ENCODE measurements at places on chromosomes 11 and 22.
A peak's percentile ranks its signal among the peaks of the same experiment; 100 is the strongest.

DNA sequence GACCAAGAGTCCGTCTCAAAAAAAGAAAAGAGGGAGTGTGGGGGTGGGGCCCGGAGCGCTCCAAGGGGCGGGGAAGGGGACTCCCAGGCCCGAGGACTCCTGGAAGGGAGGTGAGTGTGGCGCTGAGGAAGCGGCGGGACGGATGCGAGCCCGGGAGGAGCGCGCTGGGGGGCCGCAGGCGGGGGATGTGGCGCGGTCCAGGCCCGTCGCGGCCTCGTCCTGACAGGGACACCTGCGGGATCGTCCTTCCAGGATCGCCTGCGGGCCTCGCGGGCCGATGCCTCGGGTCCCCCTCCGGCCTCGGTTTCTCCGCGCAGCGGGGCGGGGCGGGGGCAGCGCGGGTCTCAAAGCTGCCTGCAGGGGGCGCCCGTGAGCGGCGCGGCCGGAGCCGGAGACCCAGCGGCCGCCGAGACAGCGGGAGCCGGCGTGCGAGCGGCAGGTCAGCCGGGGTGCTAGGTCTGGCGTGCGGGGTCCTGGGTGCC, 3.8 kb upstream of the ADORA2A start:
- DNase-seq: peak; percentile 54

GRCh38 chr11:114044042-114044871, 15.3 kb upstream of the ZBTB16 start:
- peak; percentile 12 for DNase-seq

- no peak for DNase-seq
Observed at GRCh38 chr22:19129871-19130270, 1.2 kb upstream of the TSSK2 start.

- DNase-seq: no peak
Observed at GRCh38 chr11:78657968-78658839, 83.5 kb upstream of the NARS2 start.

GRCh38 chr22:37431801-37432707, 4.8 kb upstream of the ELFN2 start:
- peak; percentile 38 for DNase-seq

DNA sequence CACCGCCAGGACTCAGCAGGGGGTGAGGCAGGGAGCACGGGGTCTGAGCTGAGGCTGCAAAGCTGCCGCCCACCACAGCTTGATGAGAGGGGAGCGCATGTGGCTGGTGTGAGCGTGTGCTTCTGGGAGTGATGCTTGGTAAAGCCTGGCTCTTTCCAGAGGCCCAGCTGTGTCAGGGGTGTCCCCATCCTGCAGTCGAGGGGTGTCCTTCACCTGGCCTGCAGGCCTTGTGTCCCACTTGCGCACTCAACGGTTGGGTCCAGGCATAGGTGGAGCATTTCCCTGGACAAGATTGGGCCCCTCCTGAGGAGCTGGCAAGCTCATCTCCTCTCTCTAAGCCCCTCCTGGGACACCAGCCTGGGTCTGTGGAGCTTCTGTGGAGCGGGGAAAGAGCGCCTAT, 273.9 kb downstream of the TBC1D22A start:
- DNase-seq: no peak

GRCh38 chr11:17458268-17458667, 18.4 kb downstream of the ABCC8 start:
- DNase-seq: no peak

DNA sequence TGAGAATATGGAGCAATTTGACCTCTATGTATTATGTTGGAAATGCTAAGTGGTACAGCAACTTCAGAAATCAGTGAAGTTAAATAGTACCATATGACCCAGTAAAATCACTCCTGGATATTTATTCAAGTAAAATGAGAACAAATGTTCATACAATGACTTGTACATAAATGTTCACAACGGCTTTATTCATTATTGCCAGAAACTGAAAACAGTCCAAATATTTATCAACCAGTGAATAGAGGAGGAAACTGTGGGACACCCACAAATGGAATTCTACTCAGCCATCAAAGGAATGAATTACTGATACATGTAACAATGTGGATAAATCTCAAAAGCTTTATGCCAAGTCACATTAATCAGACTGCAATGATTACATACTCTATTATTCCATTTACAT, 416.3 kb downstream of the AASDHPPT start:
- DNase-seq: no peak
